Endothelial cell of coronary artery (primary cell): ENCODE measurements at places on chromosomes 2 and 18. TPM values are rescaled to one million over a fixed set of nuclear protein-coding genes. Genes with fewer than 3 reads are reported as not detected.

Gene NOL4
- total RNA-seq = under 0.01 TPM in 1 of 2 replicates, not detected in the other

Gene CYP27C1
- total RNA-seq = under 0.01 and 0.28 TPM in 2 replicates

Gene ZNF521
- total RNA-seq = 65.4 and 78.2 TPM in 2 replicates

Gene REG3A
- not detected in 2 replicates for total RNA-seq

Gene MATN3
- total RNA-seq = 0.85 and 1.3 TPM in 2 replicates

Gene QPCT
- 16.7 and 17.5 TPM in 2 replicates for total RNA-seq

Gene PJVK
- 0.54 and 0.66 TPM in 2 replicates for total RNA-seq

Gene RESP18
- not detected in 2 replicates for total RNA-seq

Gene FASTKD2
- 41.6 and 43.5 TPM in 2 replicates for total RNA-seq

Gene UGT1A4
- total RNA-seq = not detected in 2 replicates
